ENCODE measurements at places on chromosomes 6 and 20.

- no peak for DNase-seq
These were observed 5.7 kb downstream of the HELZ2 start for GRCh38 chr20:63568170-63568981.

DNA sequence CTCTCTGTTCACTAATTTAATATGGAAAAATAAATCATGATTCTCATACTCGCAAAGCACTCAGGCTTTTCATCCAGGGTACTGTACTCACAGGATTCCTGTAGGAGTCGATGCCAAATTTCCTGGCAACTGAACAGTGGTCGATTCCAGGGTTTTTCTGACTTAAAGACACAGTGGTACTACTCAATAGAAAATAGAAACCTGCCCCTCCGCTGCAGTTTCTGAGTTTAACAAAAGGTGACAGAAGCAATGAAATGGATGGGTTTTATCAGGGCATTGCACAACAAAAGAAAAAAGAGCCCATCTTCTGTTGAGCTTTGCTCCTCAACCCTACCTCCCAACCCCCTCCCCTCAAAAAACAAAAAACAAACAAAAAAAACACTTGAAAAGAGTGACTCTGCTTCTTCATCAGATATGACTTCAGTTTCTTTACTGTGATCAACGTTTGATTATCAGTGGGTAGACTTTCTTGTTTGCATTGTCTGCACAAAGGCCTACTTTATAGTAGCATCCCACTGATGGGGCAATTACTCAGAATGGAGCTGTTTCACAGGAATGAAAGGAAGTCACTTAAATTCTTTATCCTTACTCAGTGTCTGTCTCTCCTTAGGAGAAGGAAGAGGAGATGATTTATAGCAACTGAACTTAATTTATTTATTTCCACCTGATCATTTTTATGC is 96.2 kb upstream of the FOXO3 start:
- DNase-seq, result no peak

DNA sequence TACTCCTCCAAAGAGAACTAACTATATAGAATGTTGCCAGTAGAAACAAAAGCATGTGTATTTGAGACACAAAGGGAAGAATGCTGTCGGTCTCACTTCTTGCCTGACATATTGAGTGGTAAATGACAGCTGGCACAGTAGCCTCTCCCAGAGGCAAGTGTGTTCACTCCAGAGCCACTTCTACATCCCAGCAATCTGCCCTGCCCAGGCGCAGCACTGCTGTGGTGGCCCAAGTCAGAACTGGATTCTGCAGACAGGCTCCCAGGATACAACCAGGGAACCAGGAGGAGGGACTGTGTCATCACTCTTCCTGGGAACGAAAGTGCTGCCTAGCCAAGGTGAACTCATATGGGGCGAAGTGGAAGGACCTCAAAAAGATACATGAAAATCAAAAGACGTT is 103.2 kb upstream of the ARMC2 start:
- DNase-seq, result no peak

GRCh38 chr6:37765182-37765775 is 54.2 kb upstream of the ZFAND3 start:
- no peak for DNase-seq

- DNase-seq, result no peak
These were observed 7.5 kb downstream of the FOXS1 start for GRCh38 chr20:31837896-31838397.

- no peak for DNase-seq
These were observed 40.3 kb upstream of the SIM1 start for GRCh38 chr6:100504786-100505737.

DNA sequence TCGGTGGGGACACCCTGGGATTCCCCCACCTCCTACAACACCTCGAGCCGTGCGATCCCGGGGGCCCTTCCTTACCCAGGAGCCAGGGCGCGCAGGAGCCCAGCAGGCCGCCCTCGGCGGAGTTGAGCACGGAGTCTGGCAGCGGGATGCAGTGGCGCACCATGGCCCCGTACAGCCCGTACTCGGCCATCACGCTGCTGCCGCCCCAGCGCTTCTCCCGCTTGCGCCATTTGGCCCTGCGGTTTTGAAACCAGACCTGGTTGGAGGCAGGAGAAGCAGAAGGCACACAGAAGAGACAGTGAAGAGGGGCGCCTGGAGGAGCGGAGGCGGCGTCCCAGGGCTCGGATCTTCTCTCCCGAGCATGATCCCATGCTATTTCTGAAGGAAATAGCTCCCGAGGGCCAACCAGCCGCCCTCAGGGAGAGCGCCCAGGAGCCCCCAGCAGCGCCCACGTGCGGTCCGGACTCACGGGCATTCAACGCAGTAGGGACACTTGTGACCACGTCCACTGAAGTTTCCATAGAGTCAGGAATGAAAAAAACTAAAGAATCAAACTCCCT is 4.3 kb downstream of the VSX1 start:
- DNase-seq, result no peak

- no peak for DNase-seq
These were observed 990 bp downstream of the BPI start for GRCh38 chr20:38304845-38305447.

DNA sequence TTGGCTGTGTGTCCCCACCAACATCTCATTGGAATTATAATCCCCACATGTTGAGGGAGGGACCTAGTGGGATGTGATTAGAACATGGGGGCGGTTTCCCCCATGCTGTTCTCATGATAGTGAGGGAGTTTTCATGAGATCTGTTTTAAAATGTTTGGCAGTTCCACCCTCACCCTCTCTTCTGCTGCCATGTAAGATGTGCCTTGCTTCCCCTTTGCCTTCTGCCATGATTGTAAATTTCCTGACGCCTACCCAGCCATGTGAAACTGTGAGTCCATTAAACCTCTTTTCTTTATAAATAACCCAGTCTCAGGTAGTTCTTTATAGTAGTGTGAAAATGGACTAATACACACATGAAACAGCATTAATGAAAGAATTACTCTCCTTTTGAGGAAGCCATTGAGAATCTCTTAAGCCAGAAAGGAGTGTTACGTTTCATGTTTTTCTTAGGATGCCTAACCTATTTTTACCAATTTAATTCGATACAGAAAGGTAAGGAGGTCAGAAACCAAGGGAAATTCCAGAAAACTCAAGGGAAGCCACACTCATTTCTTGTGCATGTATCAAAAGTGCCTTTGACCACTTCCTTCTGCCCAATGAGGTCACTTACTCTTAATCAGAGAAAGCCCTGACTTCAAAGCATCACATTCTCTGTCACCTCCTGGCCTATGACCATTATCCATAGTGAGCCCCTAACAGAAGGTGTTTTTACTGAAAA is 24.7 kb upstream of the HINT3 start:
- DNase-seq, result no peak

DNA sequence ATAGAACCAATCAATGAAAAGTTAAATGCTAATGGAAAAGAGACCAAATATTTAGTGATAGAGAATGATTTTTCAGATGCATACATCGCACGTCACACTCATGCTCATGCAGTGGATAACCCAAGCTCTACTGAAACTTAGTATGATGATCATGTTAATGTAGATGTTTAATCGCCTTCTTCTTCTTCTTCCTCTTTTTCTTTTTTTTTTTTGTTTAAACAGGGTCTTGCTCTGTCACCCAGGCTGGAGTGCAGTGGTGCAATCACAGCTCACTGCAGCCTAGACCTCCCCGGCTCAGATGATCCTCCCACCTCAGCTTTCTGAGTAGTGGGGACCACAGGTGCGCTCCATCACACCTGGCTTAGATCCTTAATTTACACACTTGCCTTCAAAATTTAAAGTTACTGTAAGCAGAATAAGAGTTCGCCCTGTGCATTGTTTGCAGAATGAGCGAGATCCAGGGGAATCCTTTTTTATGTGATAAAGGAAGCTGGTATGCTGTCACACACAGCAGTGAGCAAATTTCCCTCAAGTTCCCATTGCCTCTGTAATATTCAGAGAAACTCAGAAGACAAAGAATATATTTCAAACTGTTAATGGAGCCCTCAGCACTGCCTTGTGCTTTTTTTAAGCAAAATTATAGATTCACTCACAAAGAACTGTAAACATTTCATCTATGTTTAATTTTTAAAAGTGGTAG is 194.2 kb upstream of the SGK1 start:
- no peak for DNase-seq

DNA sequence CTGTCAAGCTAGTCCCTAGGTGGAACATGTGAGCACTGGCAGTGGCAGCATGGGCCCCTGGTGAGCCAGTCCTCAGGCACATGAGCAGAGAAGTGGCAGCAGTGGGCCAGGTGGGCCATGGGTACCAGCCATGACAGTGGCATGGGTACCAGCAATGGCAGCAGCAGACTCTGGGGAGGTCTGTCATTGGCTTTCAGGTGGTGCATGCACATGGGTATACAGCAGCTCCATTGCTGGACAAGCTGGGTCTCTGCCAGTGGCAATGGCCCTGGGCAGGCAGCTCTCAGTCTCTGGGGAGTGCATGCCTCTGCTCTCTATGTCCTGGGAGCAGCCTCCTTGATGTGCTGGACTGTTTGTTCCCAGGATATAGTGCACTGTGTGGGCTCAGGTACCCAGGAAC is 65.3 kb downstream of the KAT14 start:
- no peak for DNase-seq

- no peak for DNase-seq
These were observed 192.5 kb downstream of the COL9A1 start for GRCh38 chr6:70110126-70111022.

DNA sequence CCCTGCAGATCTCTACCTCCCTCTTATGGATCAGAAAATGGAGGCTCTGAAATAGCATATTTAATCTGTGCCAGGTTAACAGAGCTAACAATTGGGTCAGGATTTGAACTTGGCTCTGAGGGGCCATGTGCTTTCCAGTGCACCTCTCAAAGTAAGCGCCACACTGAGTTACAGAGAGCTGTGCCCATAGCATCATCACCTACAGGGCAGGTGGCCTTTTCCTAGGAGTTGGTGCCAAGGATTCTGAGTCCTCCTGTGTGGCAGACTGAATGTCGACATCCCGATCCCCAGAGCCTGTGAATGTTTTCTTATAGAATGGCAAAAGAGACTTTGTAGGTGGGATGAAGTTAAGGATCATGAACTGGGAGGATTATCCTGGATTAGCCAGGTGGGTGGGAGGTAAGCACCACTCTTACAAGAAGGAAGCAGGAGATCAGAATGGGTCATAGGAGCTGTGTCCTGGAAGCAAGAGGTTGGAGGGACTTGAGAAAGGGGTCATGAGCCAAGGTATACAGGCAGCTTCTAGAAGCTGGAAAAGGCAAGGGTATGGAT is 68.0 kb upstream of the TBC1D7 start:
- no peak for DNase-seq

DNA sequence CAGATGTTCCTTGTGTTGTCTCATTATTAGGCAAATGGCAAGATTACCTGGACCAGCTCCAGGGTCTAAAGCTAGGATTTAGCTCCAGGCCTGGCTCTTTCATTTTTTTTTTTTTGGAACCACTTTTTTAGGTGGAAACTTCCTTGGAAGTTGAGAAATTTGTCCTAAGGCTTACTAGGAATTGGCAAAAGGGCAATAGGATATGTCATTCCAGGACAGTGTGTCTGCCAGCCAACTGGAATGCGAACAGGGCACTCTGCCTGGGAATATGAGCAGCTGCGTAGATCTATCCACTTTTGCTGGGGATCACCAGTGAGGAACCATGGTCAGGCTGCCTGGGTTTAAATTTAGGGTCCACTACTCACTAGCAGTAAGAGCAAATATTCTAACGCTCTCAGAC is 304.0 kb downstream of the TSHZ2 start:
- no peak for DNase-seq

DNA sequence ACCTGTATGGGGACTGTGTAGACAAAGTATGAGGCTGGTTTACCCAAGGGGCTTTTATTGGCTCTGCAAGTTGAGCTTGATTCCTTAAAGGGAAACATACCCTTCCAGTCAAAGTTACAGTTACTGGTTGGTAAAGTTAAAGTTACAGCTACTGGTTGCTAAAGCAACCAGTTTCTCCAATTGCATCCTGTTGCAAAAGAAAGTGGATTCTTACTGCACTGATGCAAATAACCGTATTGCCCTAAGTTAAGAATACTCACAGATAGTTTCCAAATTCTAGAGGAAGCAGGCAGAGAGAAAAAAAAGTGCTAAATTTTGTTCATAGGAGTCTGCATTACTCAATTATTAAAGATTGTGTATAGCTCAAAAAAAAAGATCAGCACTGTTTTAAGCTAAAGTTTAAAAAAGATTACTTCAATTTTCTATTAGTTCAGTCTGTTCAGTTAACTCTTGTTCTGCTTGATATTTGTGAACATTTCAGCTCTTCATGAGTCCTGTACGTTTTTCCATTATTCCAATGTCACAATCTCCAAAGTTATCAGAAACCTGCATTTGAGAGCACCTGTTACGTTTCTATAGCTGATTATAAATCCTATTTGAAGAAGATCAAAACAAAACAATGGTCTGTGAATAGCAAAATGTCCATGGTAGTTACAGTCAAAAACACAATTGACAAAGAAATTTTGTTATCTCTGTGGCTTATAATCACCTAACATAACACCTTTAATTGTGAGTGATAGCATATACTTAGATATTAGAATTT is 8.6 kb upstream of the IL22RA2 start:
- DNase-seq, result no peak

- no peak for DNase-seq
These were observed 202.3 kb downstream of the OGFRL1 start for GRCh38 chr6:71490876-71491275.

GRCh38 chr6:77030929-77031674 is 432.2 kb downstream of the HTR1B start:
- no peak for DNase-seq

- DNase-seq, result no peak
These were observed 239.0 kb upstream of the STXBP5 start for GRCh38 chr6:146965110-146965689.

DNA sequence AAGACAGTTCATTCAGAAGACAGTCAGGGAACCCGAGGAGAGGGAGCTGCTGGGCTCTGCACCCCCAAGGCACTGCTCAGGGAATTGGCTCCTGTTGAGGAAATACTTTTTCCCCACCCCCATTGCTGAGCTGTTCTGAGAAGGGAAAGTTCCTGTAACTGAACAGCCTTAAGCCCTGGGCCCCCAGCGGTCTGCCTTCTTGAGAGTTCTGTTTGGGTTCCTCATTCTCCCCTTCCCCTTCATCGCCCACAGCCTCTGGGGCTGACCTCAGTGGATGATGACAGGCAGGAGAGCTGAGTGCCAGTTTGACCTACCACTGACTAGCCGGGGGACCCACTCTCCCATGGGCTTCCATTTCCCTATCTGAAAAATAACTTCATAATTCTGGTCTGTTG is 10.7 kb downstream of the HCK start:
- no peak for DNase-seq

- no peak for DNase-seq
These were observed 48.9 kb downstream of the MTHFD1L start for GRCh38 chr6:150914372-150914771.

DNA sequence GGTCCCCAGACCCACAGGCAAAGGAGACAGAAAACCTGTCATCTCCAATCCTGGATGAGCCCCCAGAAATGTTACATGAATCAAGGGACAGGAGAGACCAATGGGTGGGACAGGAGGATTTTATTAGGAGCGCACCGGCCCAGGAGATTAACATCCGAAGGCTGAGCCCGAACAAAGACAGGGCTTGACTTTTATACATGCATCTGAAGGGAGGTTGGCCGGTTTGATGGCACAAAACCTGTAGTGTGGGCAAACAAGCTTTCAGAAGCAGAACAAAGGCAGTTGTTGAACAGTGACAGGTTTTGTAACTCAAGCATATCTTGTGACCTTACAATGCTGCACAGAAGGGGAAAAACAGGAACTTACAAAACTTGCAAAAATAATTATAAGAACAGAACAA is 83.9 kb upstream of the GPR6 start:
- DNase-seq, result no peak

GRCh38 chr6:157615420-157615769 is 207.7 kb upstream of the SNX9 start:
- no peak for DNase-seq

Data from CD4-positive, alpha-beta T cell treated with Interleukin-6 at 100 ng/mL for 8 hours (primary cell).